Stimulated activated CD8-positive, alpha-beta memory T cell treated with anti-CD3 and anti-CD28 coated beads, Interleukin-4, amount 100 ng/mL, for 24 hours (primary cell): ENCODE measurements at places on chromosomes 1 and 21.

DNA sequence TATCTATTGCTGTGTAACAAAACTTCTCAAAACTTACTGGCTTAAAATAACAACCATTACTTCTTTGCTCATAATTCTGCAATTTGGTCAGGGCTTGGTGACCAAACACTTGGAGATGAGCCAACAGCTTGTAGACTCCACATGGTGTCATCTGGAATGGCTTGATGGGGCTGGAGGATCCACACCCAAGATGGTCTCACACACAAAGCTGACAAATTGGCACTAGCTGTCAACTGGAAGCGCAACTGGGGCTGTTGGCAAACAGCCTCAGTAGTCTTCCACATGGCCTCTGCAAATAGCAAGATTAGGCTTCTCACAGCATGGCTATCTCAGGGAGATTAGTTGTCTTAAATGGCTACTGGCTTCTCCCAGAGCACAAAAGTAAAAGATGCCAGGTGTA lies 27.1 kb upstream of the MTF2 start:
- no peak for DNase-seq

DNA sequence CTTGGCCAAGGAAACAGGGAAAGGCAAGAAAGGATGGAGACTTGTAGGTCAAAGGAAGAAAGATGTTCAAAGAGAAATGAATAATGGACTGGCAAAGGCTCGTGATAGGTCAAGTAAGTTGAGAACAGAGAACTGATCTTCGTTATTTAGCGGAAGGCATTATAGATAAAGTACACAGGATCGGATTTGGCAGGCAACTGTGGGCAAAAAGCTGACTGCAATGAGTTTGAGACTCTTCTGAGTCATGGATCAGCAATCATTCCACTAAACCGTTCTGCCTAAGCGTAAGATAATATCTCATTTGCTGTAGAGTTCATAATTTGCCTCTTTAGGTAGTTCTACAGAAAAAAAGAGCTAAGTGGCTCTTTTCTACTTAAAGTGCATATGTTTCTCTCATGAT lies 34.1 kb downstream of the KRTAP21-3 start:
- no peak for DNase-seq

- DNase-seq, result no peak
These were observed 44.7 kb downstream of the CAPN2 start for GRCh38 chr1:223756806-223757700.

DNA sequence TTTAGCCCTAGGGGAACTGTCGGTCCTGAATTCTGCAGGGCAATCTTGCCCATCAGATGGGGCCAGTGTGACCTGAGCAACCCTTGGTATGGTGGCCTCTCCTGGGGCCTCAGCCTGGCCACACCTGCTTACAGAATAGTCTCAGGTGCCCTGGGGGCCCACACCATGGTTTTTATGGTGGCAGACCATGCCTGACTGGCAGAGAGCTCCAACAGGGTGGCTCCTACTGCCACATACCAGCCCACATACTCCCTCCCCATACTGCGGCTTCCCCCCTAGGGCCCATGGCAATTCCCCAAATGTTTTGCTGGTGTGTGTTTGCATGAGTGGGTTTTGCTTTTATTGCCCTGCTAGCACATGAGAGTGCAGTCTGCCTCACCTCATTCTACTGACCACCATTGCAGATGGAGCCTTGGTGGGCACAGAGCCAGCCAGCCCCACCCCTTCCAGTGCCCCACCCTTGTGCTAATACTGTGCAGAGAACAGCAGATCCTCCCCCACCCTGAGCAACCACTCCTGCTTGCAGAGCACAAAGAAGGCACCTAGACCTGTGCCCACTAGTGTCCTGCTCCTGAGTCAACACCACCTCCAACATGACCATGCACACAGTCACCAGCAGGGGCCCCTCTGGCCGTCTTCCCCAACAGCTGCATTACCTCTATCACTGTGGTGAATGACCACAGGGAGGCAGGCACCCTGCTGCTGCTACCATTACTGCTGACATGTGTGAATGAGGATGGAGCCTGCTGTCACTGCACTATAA lies 86.8 kb downstream of the GDAP2 start:
- DNase-seq, result no peak

DNA sequence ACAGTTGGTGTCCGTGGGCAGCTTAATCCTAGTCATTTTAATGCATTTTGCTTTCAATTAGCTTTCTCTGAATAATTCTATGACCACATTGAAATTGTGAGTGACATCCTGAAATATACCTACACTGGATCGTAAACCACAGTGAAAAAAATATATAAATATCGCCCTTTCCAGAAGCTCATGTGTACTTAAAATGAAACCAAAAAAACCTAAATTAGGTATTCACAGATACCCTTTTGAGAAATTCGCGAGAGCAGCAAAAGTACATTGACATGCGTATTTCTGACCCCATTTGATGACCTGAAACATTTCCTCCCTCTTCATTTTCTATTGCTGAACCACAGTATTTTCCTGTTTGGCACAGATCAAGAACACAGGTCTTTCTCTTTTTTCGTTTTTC lies 253.8 kb downstream of the LTN1 start:
- DNase-seq, result no peak

DNA sequence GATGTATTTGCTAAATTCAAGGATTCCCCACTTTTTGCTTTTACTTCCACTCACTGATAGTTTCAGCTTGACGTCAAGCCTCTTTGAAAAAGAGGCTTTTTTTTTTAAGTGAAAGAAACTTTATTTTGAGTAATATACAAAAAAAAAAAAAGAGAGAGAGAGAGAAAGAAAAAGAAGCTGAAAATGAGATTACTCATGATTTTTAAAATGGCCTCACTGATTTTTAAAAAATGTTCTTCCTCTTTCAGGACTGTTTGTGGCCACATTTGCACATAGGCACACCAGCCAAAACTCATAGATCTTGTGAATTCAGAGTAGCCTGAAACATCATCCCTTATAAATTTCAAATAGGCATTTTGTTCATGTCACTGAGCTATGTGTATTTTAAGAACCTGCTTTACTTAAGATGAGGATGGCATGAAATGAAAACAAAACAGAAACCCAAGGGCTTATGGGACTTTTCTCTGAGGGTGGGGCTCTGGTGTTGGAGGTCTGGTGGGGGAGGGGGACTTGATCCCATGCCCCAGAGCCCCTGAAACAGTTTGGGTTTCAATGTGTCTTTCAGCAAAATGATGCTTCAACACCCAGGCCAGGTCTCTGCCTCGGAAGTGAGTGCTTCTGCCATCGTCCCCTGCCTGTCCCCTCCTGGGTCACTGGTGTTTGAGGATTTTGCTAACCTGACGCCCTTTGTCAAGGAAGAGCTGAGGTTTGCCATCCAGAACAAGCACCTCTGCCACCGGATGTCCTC lies 6.1 kb downstream of the ATF3 start:
- no peak for DNase-seq

DNA sequence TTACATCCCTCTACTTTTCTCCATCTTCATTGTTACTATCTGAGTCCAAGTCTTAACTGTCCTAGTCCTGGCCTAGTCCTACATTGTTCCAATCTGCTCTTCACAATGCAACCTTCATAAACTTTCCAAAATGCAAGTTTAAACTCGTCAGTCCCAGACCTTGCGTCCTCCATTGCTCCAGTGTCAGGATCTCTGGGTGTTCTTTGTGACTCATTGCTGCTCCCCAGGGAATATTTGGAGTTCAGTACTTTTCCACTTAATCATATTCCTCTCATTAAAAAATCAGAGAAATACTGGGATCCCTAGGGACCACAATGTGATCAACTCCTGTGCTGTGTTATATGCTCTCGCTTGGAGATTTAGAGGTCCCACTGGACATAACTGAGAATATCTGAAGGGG lies 18.0 kb upstream of the KPRP start:
- DNase-seq, result no peak

GRCh38 chr1:248788327-248788726 lies 32.8 kb upstream of the LYPD8 start:
- no peak for DNase-seq

DNA sequence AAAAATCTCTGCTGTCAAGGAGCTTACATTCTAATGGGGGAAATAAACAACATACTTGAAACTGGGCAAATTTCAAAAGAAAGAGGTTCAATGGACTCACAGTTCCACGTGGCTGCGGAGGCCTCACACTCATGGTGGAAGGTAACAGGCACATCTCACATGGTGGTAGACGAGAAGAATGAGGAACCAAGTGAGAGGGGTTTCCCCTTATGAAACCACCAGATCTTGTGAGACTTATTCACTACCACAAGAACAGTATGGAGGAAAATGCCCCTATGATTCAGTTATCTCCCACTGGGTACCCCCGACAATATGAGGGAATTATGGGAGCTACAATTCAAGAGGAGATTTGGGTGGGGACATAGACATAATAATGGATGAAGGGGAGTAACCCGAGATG lies 226.4 kb downstream of the ZP4 start:
- no peak for DNase-seq

- no peak for DNase-seq
These were observed 281.1 kb upstream of the DUSP10 start for GRCh38 chr1:222023025-222023424.

DNA sequence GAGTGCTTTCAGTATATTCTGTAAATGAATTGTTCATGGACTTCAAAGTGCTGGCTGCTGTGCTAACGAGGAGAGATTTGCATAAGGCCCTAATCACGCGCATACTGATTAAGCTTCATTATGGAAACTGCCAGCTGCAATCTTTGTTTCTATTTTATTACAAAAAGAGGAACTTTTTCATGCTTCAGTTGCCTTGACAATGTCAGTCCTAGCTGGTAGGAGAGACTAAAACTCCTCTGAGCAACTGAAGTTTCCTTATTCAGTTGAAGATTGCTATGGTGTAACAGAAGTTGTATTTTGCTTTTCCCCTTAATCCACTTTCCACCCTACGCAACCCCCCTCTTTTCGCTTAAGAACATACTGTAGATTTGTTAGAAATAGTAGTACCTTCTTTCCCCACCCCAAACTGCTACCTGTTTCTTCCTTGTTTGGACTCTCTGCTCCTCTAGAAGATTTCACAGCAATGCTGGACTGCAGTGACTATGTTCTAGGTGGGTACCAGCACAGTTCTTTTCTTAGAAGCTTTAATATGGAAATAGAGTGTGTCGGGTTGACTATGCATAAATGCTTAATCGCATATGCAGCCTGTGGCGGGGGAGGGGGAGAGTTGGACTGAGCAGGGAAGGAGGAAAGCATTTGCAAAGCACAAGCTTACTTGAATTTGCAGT lies 108.3 kb downstream of the POU2F1 start:
- no peak for DNase-seq

GRCh38 chr1:40255231-40255630 lies 2.8 kb upstream of the ZMPSTE24 start:
- no peak for DNase-seq

DNA sequence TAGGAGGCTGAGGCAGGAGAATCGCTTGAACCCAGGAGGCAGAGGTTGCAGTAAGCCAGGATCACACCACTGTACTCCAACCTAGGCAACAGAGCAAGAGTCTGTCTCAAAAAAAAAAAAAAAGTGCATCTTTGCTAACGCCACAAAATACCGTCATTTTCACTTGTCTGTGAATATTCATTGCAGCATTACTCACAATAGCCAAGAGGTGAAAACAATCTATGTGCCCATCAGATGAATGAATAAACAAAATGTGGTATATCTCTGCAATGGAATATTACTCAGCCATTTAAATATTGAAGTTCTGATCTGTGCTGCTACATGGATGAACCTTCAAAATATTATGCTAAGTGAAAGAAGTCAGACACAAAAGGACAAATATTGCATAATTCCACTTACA lies 7.9 kb upstream of the TIAM1 start:
- no peak for DNase-seq

DNA sequence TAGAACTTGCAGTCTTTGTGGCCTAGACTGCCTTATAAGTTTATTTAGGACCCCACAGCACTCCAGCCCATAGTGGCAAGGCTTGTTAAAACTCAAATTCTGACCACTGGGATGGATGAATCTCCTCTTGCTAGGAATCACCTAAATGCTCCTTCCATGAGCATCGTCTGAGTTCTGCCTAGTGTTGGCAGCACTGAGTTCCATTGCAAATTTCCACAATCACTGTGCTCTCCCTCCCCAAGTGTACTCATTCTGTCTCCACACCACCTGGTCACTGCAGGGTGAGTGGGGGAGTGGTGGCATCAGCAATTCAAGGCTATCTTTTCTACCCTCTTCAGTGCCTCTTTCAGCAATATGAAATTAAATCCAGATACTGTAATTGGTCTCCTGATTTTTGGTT lies 46.7 kb upstream of the PTBP2 start:
- DNase-seq, result no peak

DNA sequence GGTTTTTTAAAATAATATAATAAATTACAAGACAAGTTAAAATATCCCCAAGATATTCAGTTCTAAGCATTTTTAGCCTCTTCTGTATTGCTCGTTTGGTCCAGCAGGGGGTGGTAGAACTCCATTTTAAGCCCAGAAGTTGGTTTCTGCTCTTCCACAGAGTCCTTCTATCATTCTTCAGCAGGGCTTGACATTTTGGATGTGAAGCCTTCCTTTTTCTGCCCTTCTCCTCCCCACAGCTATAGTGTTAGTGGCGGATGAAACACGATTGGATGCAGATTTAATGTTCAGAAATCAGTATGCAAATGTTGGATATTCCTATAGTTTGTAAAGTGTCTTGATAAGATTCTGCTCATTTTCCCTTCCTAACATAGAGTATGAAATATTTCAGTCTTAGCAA lies 1.4 kb downstream of the NCAM2 start:
- peak; percentile 19 for DNase-seq

DNA sequence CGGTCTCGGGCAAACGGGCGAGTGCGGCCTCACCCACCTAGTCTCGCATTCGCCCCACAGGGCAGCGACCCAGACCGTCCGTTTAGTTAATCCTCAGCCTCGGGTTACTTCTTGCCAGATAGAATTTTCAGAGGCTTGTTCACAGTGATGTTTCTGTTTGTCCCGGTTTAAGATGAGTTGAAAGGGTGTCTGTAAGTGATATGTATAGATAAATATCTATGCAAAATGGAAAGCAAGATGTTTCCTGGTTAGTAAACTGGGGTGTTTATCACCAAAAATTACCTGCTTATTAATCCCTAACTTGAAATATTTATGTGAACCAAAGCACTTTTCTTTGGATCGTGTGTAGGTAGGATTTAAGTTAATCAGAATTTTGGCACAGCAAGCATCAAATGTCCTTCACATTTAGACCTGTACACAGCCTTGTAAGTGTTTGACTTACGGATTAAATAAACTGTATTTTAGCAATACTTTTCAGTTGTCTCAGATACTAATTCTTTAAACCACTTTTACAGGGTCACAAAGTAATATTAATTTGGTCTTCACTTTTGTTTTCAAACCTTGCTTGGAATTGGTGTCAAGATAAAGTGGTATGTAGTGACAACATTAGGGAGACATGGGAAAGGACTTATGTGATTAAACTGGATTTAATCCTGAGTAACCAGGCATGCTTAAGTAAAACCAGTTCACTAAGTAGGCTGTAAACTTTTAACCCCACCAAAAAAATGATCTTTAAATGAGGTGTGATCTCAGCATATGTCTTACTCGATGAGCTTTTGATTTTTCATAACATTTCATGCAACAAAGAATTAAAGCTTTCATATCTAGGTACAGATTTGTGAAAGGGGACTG lies 914 bp downstream of the ZNF326 start:
- DNase-seq, result no peak

DNA sequence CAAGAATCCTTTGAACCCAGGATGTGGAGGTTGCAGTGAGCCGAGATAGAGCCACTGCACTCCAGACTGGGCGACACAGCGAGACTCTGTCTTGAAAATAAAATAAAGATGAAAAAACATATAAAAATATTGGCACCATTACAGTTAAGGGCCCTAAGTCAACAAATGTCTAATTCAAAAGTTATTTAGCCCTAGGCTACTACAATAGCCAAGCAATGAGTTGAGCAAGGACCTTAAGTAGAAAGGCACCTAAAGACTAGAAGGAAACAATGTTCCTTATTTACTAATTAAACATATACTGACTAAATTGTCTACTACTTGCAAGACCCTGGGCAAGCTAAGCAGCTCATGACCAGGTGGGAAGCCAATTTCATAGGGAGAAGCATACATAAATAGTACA lies 4.1 kb downstream of the PIK3R3 start:
- no peak for DNase-seq
